ENCODE measurements at places on chromosomes 13 and 19.
A peak's percentile ranks its signal among the peaks of the same experiment; 100 is the strongest.

DNA sequence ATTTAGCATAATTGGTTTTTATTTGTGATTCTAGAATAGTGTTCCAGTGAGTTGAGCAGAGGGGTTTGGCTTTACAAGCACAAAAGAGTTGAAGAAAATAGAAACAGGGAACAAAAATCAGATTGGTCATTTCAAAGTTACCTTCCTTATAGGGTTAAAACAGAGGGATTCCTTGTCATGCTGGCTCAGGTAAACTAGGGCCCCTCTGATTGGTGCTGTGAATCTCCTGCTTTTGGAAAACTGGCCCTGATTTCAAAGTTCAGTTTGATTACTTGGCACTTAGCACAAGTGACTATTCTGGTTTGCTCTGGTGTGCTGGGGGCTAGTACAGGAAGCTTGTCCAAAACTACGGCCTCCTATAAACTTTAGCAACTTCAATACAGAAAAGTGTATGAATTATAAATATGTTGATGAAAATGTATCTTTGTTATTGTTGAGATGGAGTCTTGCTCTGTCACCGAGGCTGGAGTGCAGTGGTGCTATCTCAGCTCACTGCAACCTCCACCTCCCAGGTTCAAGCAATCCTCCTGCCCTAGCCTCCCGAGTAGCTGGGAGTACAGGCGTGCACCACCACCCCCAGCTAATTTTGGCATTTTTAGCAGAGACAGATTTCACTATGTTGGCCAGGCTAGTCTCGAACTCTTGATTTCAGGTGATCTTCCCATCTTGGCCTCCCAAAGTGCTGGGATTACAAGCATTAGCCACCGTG is 1.9 kb upstream of the MRPS31 start:
- no peak for DNase-seq

GRCh38 chr13:26531742-26532141 is 25.7 kb upstream of the WASF3 start:
- DNase-seq = no peak

DNA sequence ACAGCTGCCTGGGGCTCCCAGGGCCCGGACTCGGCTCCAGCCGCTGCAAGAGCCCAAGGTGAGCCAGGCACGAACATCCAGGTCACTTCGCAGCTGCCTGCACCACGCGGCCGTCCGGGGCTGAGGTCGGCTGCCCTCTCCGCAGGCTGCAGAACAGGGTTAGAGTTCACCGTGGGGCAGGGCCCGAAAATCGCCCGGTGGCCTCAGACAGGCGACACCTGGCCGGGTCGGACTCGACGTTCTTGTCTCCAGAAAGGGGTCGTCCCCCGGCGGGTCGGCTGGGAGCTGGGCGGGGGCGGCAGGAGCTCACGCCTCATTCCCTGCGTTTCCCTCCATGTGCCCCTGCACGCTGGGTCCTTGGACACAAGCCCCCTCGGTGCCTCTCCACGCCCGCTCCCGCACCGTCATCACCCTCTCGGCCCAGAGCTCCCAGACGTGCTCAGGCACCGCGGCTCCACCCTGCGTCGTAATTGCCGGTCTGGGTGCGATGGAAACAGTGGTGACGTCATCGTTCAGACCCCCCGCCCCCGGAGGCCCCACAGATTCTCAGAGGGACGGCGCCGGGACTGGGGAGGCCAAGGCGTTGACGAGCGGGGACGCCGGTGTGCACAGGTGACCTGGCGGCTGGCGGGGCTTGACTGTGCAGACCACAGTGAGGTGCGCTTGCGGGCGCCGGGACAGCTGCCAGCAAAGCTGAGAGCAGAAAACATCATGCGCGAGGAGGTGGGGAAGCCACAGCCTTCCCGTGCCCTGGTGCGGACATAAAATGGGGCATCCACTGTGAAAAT is 4.0 kb upstream of the GRIN3B start:
- DNase-seq = no peak

DNA sequence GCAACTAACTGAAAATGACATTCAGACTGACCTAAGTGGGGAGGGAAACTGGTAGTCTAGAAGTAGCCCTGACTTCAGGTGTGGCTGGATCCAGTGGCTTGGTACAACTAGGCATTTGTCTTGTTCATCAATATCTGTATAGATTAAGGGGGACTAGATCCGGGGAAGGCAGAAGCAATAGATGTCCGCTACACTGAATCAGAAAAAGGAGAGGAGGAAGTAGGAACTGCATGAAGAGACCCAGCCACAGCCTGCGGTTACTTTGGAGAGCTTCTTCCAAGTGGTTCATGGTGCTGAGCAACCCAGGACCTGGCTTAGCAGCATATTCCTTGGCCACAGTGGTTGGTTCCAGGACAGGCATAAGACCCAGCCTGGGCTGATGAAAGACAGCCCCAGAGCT is 9.9 kb upstream of the PRODH2 start:
- DNase-seq = no peak

DNA sequence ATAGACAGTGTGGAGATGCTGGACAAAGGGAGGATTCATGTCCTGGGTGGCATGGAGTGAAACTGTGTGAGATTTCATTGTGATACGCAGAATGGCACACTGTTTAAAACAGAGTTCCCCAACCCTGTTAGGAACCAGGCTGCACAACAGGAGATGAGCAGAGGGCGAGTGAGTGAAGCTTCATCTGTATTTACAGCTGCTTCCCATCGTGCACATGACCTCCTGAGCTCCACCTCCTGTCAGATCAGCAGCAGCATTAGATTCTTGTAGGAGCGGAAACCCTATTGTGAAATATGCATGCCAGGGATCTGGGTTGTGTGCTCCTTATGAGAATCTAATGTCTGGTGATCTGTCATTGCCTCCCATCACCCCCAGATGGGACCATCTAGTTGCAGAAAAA is 72.5 kb downstream of the RAP2A start:
- no peak for DNase-seq

DNA sequence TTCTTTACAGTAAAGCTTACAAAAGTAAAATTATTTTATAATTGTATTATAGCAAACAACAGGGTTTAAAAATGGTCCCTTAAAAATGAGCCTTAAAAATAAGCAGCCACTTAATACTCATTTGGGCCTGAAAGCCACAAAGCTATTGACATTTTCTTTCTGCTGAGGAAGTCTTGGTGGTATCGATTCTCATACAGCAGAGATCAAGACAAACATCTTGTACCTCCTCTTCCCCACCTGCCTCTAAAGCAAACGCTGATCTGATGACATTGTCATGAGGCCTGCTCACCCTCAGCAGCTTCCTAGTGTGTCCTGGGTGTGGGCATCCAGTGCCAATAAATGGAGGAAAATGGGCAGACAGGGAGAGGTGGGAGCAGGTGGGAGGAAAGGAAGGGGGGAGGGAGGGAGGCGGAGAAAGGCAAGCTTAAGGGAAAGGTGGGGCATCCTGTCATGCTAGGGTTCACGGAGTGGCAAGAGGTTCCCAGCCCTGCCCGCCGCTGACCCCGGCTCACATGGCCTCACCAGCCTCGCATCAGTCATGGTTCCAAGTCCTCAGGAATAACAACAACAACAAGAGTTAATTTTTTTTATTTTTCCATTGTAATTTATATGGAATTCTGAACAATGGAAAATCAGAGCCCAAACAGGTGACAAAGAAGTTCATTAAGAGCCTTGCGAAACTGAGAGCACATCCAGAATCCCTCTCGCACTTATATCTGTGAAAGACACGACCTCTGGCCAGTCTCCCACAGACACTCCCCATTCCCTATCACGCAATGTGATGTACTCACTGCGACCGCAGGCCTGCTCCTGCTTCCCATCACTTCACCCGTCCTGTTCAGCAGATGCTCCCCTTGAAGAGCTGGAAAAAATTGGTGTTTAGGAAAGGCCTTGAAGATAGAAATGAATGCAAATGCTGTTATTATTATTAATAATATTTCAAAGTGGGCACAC is 15.1 kb upstream of the ATP11A start:
- DNase-seq = no peak

GRCh38 chr19:44808463-44809371 is at the start of gene BCAM:
Gene BCAM (plus strand): TSS chr19:44809103. CDS start chr19:44809125, 22 bp downstream.
- DNase-seq = peak; percentile 86

- no peak for DNase-seq
Observed at GRCh38 chr19:46241626-46242025, 12.1 kb downstream of the IGFL1 start.

DNA sequence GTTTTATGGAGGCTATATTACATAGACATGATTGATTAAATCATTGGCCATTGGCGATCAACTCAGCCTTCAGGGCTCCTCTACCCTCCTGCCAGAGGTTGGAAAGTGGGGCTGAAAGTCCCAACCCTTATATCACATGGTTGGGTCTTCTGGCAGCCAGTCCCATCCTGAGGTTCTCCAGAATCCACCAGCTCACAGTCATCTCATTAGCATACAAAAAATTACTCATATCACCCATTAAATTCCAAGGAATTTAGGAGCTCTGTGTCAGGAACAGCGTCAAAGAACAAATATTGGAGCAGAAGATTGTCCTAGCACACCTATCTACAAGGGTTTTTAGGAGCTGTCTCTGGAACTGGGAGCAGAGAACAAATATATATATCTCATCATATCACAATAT is 39.4 kb upstream of the FARP1 start:
- DNase-seq = no peak

DNA sequence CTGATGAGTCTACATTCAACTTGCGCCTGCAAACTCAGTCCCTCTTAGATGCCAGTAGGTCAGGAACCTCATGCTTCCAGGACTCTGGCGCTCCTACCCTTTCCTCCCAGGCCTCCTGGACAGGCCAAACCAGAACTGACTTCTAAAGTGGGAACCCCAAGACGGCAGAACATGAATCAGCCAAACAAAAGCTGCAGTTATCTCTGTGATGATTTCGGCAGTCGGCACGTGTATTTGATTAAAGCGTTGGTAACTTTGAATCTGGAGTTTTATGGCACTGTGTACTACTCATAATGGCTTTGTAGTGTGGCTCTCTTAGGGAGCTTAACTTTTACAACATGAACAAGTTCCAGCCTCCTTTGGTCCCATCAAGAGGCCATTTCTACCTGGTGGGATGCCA is 13.7 kb downstream of the ACTN4 start:
- DNase-seq = no peak

- no peak for DNase-seq
Observed at GRCh38 chr13:112879283-112879833, 89.7 kb upstream of the MCF2L start.

DNA sequence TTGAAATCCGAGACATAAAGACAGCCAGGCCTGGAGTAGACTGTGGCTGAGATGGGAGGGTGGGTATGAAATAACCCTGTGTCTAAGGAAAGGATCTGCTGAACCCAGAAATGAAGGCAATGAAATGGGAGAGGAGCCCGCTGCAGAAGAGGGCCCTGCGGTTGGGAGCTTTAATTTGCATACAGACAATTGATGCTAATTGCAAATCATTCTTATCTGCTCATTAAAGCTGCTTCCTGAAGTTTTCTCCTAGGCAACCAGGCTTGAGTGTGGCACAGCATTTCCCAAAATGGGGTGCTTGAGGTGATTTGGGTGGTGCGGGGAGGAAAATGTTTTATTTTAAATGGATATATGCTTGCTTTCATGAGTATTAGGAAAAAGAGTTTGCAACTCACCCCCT is 55.4 kb downstream of the DPF1 start:
- no peak for DNase-seq

DNA sequence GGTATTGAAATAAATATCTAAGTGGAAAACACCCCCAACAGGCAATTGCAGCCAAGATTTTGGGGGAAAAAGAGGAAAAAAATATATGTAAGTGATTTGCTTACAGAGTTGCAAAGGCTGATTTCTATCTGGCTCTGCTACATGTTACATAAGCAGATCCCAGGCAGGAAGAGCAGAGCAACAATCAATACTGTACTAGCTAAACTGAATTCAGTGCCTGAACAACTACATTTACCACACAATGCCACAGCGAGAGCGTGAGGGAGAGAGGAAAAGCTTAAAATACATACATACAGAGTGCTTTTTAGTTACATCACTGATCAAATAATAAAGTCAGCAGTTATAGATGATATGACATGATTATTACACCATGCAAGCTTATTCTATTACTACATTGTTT is 665.6 kb upstream of the ARGLU1 start:
- DNase-seq = no peak

DNA sequence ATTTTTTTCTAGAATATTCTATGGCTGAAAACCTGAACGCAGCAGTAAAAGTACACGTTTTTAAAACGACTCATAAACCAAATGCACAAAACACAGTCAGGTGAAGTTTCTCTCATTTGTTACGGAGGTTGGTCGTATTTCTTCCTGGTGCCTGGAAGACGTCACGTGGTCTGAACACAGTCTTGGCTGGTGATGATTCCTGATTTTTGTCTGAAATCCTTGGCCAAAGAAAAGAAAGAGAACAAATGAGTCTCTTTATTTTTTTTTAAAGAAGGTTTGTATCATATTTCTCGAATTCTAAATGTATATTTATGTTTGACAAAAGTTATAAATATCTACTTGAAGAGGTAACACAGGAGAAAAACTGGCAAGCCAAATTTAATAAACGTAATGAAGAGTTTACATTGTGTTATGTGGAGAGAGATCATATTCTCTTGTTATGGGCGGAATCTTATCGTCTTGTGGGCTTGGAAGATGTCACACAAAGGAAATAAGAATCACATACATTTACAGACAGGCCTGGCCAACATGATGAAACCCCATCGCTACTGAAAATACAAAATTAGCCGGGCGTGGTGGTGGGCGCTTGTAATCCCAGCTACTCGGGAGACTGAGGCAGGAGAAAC is 10.0 kb upstream of the PNMA8A start:
- no peak for DNase-seq

DNA sequence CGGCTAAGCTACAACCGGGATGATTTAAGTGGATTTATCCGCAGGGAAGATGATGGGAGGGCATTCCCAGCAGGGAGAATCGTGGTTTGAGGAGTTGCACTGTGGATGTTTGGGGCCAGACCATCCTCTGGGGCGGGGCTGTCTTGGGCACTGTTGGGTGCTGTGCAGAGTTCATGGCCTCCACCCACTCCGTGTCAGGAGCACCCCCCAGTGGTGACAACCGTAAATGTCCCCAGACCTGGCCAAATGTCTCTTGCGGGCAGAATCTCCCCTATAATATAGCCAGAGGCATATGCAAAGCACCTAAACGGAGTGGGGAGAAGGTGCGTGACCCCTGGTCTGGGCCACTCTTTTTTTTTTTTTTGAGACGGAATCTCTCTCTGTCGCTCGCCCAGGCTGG is 40.2 kb downstream of the SMIM24 start:
- DNase-seq = peak; percentile 75

DNA sequence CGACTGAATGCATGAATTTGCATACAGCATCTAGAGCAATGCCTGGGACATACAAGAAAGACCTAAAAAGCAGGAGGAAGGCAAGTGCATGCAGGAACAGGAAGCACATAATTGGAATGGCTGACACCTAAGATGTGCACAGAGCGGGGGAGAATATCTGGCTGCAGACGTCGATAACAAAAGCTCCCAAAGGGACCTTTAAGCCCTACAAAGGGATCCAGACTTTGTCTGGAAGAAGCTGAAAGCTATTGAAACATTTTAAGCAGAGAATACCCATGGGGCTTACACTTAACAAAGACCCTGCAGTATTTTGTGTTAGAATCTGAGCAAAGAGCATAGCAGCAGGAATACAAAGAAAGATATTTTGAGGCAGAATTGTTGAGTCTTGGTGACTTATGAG is 107.4 kb upstream of the CLDN10 start:
- DNase-seq = no peak

- DNase-seq = no peak
Observed at GRCh38 chr19:41901707-41902360, 18.9 kb downstream of the ARHGEF1 start.

All from 8988T (cell line).